Astrocyte (in vitro differentiated cells and primary cell): ENCODE measurements at places on chromosomes 6 and 20. TPM values are rescaled to one million over a fixed set of nuclear protein-coding genes. Genes with fewer than 3 reads are reported as not detected.
A peak's percentile ranks its signal among the peaks of the same experiment; 100 is the strongest.

- H3K36me3 ChIP-seq: no peaks in the 10 kb centered on the region
- H3K4me1 ChIP-seq: no peaks in the 10 kb centered on the region
- no peak overlapping the region for H3K27ac ChIP-seq
- no peak overlapping the region for H3K4me3 ChIP-seq
Measured at GRCh38 chr6:145381941-145382340, 353.4 kb downstream of the EPM2A start.

DNA sequence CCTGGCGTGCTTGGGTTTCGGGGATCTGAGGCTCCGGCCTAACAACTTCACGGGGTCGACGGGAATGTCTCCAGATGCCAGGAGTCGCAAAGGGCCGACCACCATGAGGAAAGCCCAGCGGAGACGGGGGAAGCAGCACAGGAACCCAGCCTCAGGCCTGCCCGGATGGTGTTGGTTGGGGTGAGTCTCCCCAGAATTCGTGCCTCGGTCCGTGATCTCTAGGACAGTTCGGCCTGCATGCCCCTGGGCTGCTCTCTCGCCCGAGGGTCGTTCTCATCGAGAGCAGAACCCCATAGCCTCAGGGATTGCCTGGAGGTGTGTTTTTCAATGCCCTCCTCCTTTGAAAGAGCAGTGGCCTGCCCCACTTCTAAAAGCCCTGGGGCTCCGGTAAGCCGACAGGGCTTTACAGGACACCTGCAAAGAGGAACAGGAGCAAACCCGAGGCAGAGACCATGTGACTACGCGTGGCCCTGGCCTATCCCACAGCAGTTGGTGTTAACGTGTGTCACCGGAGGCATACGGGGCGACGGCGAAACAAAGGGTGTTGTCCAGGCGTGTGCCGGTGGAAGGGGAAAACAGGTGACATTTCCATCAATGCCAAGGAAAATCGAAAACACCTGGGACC is 973.1 kb upstream of the DEFB115 start:
- H3K27me3 ChIP-seq: no peaks in the 10 kb centered on the region
- no peak overlapping the region for H3K27ac ChIP-seq
- no peaks in the 10 kb centered on the region for H3K36me3 ChIP-seq
- no peaks in the 10 kb centered on the region for H3K4me1 ChIP-seq
- H3K4me3 ChIP-seq: no peak overlapping the region

- peaks cover 10% of the 10 kb centered on the region for H3K4me1 ChIP-seq
- no peak overlapping the region for H3K27ac ChIP-seq
- no peaks in the 10 kb centered on the region for H3K36me3 ChIP-seq
Measured at GRCh38 chr20:25532015-25532751, 53.1 kb downstream of the NINL start.

DNA sequence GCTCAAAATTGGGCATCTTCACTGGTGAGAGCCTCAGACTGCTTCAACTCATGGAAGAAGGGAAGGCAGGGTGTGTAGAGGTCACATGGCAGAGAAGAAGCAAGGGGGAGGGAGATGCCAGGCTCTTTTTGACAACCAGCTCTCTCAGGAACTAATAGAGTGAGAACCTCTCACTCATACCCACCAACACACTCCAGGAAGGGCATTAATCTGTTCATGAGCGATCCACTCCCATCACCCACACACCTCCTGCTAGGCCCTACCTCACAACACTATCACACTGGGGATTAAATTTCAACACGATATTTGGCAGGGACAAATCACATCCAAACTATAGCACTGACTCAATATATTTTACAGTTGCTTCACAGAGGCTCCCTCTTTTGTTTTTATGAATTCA is 2.0 kb downstream of the MSH5 start:
- no peak overlapping the region for H3K4me3 ChIP-seq
- peaks cover 24% of the 10 kb centered on the region for H3K4me1 ChIP-seq
- no peaks in the 10 kb centered on the region for H3K27me3 ChIP-seq
- no peak overlapping the region for H3K27ac ChIP-seq

GRCh38 chr20:12086359-12086758 is 168.7 kb downstream of the BTBD3 start:
- no peak overlapping the region for H3K4me3 ChIP-seq
- DNase-seq: no peak
- H3K27me3 ChIP-seq: no peaks in the 10 kb centered on the region
- H3K36me3 ChIP-seq: no peaks in the 10 kb centered on the region
- H3K4me1 ChIP-seq: no peaks in the 10 kb centered on the region

GRCh38 chr6:40371095-40371494 is 216.1 kb downstream of the LRFN2 start:
- DNase-seq: no peak
- no peaks in the 10 kb centered on the region for H3K4me1 ChIP-seq
- H3K27ac ChIP-seq: no peak overlapping the region
- H3K36me3 ChIP-seq: no peaks in the 10 kb centered on the region
- H3K27me3 ChIP-seq: no peaks in the 10 kb centered on the region

DNA sequence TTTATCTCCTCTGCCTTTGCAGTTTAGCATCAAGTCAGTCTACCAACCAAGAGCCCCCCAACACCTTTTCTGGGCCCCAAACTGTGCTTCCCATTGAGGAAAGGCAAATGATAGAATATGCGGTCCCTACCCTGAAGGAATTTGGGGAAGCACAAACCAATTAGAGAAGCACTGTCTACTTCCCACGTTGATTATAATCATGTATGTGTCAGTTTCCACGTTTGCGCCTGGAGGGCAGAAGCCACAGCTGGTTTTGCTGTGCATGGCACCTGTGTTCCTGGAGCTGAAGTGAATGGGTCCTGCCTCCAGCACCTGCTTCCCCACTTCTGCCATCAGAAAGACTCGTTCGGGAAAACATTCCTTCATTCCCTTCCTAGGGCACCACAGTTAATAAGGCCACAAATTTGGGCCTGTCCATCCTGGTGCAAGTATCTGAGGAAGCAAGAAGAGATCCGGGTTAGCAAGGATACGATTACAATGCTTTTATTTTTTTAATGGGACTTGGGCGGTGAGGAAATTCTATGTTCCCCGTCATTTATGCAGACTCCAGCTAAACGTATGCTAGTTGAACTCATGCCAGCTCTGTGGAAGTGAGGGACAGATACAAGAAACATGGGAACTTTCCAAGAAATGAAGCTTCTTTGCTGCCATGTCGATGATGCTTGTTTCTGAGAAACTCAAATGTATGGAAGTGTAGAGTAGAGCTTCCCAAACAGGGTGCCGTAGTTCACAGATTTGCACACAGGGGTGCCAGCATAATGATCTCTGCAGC is 333.5 kb downstream of the NRN1 start:
- H3K27ac ChIP-seq: peak overlapping the region; percentile 61
- H3K4me1 ChIP-seq: peaks cover 18% of the 10 kb centered on the region
- no peaks in the 10 kb centered on the region for H3K27me3 ChIP-seq
- no peak for DNase-seq

DNA sequence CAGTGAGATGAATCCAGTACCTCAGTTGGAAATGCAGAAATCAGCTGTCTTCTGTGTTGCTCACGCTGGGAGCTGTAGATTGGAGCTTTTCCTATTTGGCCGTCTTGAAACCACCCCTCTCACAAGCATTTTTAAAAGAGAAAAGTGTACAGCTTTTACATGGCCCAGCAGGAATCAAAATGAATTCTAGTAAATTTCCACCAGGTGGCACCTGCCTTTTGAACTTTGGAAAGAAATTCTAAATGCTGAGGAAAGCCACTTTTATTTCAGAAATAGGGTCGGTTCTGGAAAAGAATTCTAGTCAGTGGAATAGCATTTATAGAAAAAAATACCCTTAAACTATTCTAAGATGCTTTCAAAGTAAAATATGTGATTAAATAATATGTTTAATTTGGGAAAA is 647.8 kb downstream of the CD109 start:
- no peak for DNase-seq
- no peaks in the 10 kb centered on the region for H3K27me3 ChIP-seq
- no peaks in the 10 kb centered on the region for H3K4me1 ChIP-seq
- H3K36me3 ChIP-seq: no peaks in the 10 kb centered on the region
- no peak overlapping the region for H3K4me3 ChIP-seq

The LGSN gene
- total RNA-seq: 0.25 and 0.36 TPM in 2 replicates

- peak; percentile 69 for DNase-seq
- H3K27me3 ChIP-seq: peaks cover 2% of the 10 kb centered on the region
- peak overlapping the region; percentile 21 for H3K4me3 ChIP-seq
- peaks cover 6% of the 10 kb centered on the region for H3K4me1 ChIP-seq
Measured at GRCh38 chr6:36735110-36736071, 37.8 kb downstream of the RAB44 start.

- H3K4me3 ChIP-seq: no peak overlapping the region
- H3K27ac ChIP-seq: no peak overlapping the region
- no peak for DNase-seq
- no peaks in the 10 kb centered on the region for H3K36me3 ChIP-seq
- no peaks in the 10 kb centered on the region for H3K27me3 ChIP-seq
Measured at GRCh38 chr20:14378326-14378725, 40.9 kb upstream of the FLRT3 start.

- no peaks in the 10 kb centered on the region for H3K4me1 ChIP-seq
- H3K27ac ChIP-seq: no peak overlapping the region
- no peak for DNase-seq
Measured at GRCh38 chr6:161736326-161736725, 462.5 kb upstream of the AGPAT4 start.

The VSTM2L gene
- 17.7 and 18.5 TPM in 2 replicates for total RNA-seq

DNA sequence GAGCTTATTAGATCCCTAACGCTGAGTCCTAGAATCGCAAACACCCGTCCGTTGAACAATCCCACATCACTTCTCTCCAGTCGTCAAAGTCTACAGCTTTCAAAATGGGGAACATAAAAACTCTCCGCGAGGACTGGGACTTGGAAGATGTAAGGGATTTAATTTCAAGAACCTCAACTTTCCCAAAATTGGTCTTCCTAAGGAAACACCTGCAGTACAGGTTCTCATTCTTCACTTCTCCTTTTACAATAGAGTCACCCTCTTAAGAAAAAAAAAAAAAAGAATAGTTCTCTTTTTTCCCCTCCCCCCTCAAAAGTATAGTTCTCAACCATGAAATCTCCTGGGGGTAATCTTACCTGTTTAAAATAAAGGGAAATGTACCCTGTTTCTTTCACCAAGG is 6.6 kb upstream of the ZBTB22 start:
- H3K27me3 ChIP-seq: no peaks in the 10 kb centered on the region
- H3K27ac ChIP-seq: no peak overlapping the region
- DNase-seq: no peak
- peaks cover 37% of the 10 kb centered on the region for H3K4me1 ChIP-seq

The ENPP5 gene
- total RNA-seq: 1.4 and 1.8 TPM in 2 replicates

- H3K36me3 ChIP-seq: no peaks in the 10 kb centered on the region
- no peaks in the 10 kb centered on the region for H3K27me3 ChIP-seq
- no peaks in the 10 kb centered on the region for H3K4me1 ChIP-seq
- no peak overlapping the region for H3K27ac ChIP-seq
- DNase-seq: peak; percentile 84
Measured at GRCh38 chr6:140256248-140256647, 881.8 kb upstream of the CITED2 start.

- no peak for DNase-seq
- no peaks in the 10 kb centered on the region for H3K36me3 ChIP-seq
- H3K4me1 ChIP-seq: peaks cover 7% of the 10 kb centered on the region
- no peaks in the 10 kb centered on the region for H3K27me3 ChIP-seq
- H3K27ac ChIP-seq: no peak overlapping the region
- no peak overlapping the region for H3K4me3 ChIP-seq
Measured at GRCh38 chr6:32252331-32253009, 28.6 kb upstream of the NOTCH4 start.

- DNase-seq: no peak
- H3K27ac ChIP-seq: no peak overlapping the region
- H3K27me3 ChIP-seq: no peaks in the 10 kb centered on the region
- peaks cover 11% of the 10 kb centered on the region for H3K4me1 ChIP-seq
Measured at GRCh38 chr6:108632441-108632840, 71.7 kb downstream of the FOXO3 start.

The ASXL1 gene
- 61.1 and 62.4 TPM in 2 replicates for total RNA-seq

DNA sequence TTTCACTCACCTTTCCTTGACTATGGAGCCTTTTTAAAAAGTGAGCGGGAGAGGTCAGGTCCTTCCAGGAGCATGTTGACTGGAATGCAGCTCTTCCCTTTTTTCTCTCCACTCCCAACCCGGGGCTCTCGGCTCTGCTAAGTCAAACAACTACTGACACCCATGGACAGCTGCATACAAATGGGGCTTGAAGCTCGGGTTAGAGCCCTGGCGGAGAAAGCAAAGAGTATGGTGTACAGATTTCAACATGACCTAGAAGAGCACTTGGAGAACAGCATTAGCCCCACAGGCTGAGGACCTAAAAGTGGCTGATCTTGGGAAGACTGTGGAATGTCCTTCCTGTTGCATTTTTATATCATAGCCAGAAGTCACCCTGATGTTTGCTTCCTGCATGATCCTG is 162.0 kb upstream of the STMND1 start:
- no peaks in the 10 kb centered on the region for H3K27me3 ChIP-seq
- H3K36me3 ChIP-seq: no peaks in the 10 kb centered on the region
- no peak for DNase-seq
- H3K27ac ChIP-seq: no peak overlapping the region

The TMEM151B gene
- 0.07 and 0.09 TPM in 2 replicates for total RNA-seq

- DNase-seq: no peak
- no peaks in the 10 kb centered on the region for H3K36me3 ChIP-seq
- H3K4me3 ChIP-seq: no peak overlapping the region
- no peak overlapping the region for H3K27ac ChIP-seq
Measured at GRCh38 chr6:167329014-167329413, 4.1 kb downstream of the TTLL2 start.

GRCh38 chr6:161029195-161029809 is 37.7 kb downstream of the MAP3K4 start:
- no peaks in the 10 kb centered on the region for H3K27me3 ChIP-seq
- H3K4me1 ChIP-seq: peaks cover 43% of the 10 kb centered on the region
- peak; percentile 97 for DNase-seq
- peak overlapping the region; percentile 92 for H3K27ac ChIP-seq
- peak overlapping the region; percentile 7 for H3K4me3 ChIP-seq

- peak; percentile 51 for DNase-seq
- no peaks in the 10 kb centered on the region for H3K27me3 ChIP-seq
- H3K4me1 ChIP-seq: no peaks in the 10 kb centered on the region
Measured at GRCh38 chr6:113684382-113684901, 172.7 kb upstream of the MARCKS start.

DNA sequence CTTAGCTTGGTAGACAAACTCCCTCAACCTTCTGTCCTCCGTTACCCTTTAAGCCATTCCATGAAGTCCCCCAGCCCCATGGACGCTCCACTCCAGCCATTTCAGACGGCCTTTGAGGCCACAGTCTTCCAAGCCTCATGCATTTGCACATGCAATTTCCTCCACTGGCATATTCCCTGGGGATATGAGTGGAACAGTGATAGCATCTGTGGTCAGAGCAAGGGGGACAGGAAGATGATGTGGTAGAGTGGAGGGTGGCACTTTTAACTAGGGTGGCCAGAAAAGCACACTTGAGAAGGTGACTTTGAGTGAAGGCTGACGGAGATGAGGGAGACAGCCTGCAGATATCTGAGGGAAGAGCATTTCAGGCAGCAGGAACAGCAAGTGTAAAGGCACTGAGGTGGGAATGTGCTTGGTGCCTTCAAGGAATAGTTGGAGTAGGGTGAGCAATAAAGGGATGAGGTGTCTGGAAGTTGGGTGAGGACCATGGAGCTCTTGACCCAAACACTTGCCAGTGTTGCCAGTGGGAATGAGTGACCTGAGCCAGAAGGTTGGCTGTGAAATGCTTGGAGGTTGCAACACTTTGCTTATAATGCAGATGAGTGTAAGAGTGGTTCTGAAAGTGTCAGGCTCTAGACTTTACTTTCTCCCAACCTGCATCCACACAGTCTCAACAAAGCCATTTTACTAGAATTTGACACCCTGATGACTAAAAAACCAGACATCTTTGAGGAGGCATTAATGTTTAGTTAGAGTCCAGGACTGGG is 275.6 kb upstream of the SUPT3H start:
- no peak overlapping the region for H3K27ac ChIP-seq
- no peak for DNase-seq
- no peaks in the 10 kb centered on the region for H3K36me3 ChIP-seq
- H3K4me1 ChIP-seq: peaks cover 57% of the 10 kb centered on the region

GRCh38 chr20:62918147-62918546 is 8.2 kb downstream of the DIDO1 start:
- H3K4me1 ChIP-seq: peaks cover 20% of the 10 kb centered on the region
- no peak overlapping the region for H3K27ac ChIP-seq
- DNase-seq: no peak
